ENCODE measurements at places on chromosomes 3 and 15.

- no peak for DNase-seq
- H3K27me3 ChIP-seq: peaks cover 6% of the 10 kb centered on the region
- H3K4me1 ChIP-seq: peaks cover 16% of the 10 kb centered on the region
Measured at GRCh38 chr3:187093320-187093719, 46.0 kb downstream of the RPL39L start.

GRCh38 chr3:111547631-111548030, 5.6 kb downstream of the CD96 start:
- no peaks in the 10 kb centered on the region for H3K27me3 ChIP-seq
- no peak overlapping the region for H3K27ac ChIP-seq

DNA sequence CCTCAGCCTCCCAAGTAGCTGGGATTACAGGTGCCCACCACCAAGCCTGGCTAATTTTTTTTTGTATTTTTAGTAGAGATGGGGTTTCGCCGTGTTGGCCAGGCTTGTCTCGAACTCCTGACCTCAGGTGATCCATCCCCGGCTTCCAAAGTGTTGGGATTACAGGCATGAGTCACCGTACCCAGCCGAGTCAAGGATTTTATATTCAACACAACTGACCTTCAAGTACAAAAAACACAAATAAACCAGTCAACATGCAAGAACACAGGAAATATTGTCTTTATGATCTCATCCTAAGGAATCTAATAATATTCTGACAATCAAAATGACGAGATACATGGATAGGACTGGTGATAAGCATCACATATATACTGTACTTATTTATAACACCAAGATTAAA, 37.9 kb downstream of the TJP1 start:
- H3K4me3 ChIP-seq: no peak overlapping the region
- H3K27ac ChIP-seq: no peak overlapping the region
- H3K36me3 ChIP-seq: no peaks in the 10 kb centered on the region

DNA sequence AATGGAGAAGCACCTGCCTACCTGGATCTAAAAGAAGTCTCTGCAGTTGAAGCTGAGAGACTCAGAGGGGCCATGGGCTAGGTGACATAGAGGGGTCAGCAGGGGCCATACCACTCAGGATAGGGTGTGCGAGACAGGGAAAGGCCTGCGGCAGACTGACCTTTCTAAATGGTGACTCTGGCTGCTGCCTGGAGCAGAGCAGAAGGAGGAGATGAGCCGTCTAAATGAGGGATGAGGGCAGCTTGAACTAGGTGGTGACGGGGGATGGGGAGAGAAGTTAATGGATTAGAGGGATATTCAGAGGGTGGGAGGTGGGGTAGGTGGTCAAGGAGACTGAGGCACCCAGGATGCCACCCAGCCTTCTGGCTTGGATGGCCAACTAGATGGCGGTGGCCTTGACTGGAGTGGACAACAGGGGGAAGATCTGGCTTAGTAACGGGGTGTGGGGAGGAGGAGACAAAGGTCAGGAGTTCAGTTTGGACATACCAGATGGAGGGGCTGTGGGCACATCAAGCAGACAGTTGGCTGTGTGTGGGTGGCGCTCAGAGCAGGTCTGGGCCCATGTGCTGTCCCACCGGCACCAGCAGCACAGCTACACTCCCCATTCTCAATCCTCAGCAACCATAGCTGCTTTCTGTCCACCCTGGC, 3.2 kb upstream of the ITIH1 start:
- H3K4me1 ChIP-seq: peaks cover 20% of the 10 kb centered on the region
- no peak for DNase-seq
- no peak overlapping the region for H3K4me3 ChIP-seq
- no peak overlapping the region for H3K27ac ChIP-seq
- H3K36me3 ChIP-seq: no peaks in the 10 kb centered on the region

GRCh38 chr15:94670438-94671034, 439.2 kb downstream of the MCTP2 start:
- H3K4me3 ChIP-seq: no peak overlapping the region
- peaks cover 17% of the 10 kb centered on the region for H3K27me3 ChIP-seq
- no peaks in the 10 kb centered on the region for H3K36me3 ChIP-seq
- H3K27ac ChIP-seq: no peak overlapping the region
- H3K4me1 ChIP-seq: no peaks in the 10 kb centered on the region
- no peak for DNase-seq

- no peak for DNase-seq
- H3K4me3 ChIP-seq: no peak overlapping the region
- peaks cover 62% of the 10 kb centered on the region for H3K36me3 ChIP-seq
- H3K27ac ChIP-seq: no peak overlapping the region
Measured at GRCh38 chr3:101495552-101495951, 17.5 kb downstream of the SENP7 start.

DNA sequence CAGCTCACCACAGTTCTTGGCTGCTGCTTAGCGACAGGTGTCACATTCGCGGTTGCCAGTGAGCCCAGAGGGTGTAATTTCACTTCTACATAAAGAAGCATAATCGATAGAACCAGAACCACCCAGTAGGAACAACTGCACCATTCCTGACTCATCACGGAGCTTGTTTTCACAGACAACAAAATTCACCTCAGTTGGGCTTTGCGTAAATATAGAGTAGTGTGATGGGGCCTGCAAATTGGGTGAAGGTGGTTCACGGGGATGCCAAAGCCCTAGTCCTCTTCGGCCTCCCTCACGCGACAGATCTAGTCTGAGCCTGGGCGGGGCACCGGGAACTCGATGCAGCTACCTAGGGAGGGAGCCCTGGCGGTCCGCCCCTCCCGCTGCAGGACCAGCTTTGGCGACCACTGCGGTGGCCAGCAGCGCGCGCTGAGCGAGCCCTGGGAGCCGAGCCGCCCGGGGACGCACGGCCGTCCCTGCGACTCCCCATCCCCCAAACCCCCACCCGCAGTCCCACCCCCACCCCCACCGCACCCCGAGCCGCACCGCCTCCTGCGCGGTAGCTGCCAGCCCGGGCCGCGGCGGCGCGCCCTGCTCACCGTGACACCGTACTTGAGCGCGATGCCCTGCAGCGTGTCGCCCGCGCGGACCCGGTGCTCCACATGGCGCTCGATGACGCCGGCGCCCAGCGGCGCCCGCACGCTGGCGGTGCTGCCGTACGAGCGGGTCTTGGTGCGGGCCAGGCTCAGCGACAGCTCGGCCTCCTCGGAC, 519 bp downstream of the LYSMD2 start:
- H3K4me1 ChIP-seq: peaks cover 52% of the 10 kb centered on the region
- peak; percentile 61 for DNase-seq
- peaks cover 12% of the 10 kb centered on the region for H3K36me3 ChIP-seq
- peak overlapping the region; percentile 81 for H3K4me3 ChIP-seq
- no peaks in the 10 kb centered on the region for H3K27me3 ChIP-seq

DNA sequence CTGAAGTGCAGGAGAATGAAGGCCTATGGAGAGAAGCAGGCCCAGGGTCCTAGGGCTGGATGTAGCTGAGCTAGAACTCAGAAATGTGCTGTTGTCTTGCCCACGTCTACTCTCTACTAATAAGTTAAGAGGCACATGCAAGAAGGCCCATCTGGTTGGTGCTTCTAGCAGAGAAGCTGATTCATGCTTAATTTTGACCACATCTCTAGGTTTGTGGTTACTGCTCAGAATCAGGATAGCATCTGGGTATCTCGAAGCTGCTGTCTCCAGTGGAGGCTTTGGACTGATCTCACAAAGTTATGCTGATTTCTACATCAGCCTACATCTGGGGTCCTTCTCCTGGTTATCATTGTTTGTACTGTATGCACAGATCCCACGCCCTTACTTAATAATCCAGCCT, 87.3 kb downstream of the CACNA1D start:
- H3K27ac ChIP-seq: no peak overlapping the region
- DNase-seq: no peak
- H3K4me1 ChIP-seq: peaks cover 10% of the 10 kb centered on the region
- H3K36me3 ChIP-seq: no peaks in the 10 kb centered on the region
- peaks cover 12% of the 10 kb centered on the region for H3K27me3 ChIP-seq

DNA sequence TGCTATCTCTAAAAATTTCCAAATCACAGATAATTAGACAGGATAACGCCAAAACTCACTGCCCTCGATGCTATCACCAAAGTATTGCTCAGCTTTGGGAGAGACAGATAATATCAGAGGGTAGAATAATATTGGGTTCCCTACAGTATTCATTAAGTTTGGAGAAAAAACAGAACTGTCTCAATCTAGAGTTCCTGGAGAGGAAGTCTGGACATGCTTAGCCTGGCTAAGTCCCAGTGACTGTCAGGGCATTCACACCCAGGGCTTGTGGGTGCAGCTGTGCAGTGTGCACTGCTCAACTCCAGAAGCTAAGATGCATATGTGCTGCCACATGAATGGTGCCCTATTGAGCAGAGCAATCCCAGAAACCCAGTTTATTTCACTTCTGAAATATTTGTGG, 459.6 kb upstream of the DPH6 start:
- no peaks in the 10 kb centered on the region for H3K36me3 ChIP-seq
- H3K4me1 ChIP-seq: no peaks in the 10 kb centered on the region
- no peaks in the 10 kb centered on the region for H3K27me3 ChIP-seq
- no peak overlapping the region for H3K4me3 ChIP-seq

GRCh38 chr15:57789225-57789624, 82.7 kb downstream of the POLR2M start:
- H3K4me3 ChIP-seq: no peak overlapping the region
- H3K4me1 ChIP-seq: peaks cover 4% of the 10 kb centered on the region
- peaks cover 24% of the 10 kb centered on the region for H3K27me3 ChIP-seq
- DNase-seq: no peak

- H3K4me1 ChIP-seq: no peaks in the 10 kb centered on the region
- no peak overlapping the region for H3K4me3 ChIP-seq
- H3K36me3 ChIP-seq: no peaks in the 10 kb centered on the region
- no peak for DNase-seq
Measured at GRCh38 chr3:135084405-135084804, 289.3 kb downstream of the EPHB1 start.

- H3K27me3 ChIP-seq: peaks cover 6% of the 10 kb centered on the region
- no peak overlapping the region for H3K4me3 ChIP-seq
- no peaks in the 10 kb centered on the region for H3K36me3 ChIP-seq
- no peak overlapping the region for H3K27ac ChIP-seq
- no peaks in the 10 kb centered on the region for H3K4me1 ChIP-seq
- no peak for DNase-seq
Measured at GRCh38 chr3:155991212-155991611, 120.8 kb downstream of the GMPS start.

DNA sequence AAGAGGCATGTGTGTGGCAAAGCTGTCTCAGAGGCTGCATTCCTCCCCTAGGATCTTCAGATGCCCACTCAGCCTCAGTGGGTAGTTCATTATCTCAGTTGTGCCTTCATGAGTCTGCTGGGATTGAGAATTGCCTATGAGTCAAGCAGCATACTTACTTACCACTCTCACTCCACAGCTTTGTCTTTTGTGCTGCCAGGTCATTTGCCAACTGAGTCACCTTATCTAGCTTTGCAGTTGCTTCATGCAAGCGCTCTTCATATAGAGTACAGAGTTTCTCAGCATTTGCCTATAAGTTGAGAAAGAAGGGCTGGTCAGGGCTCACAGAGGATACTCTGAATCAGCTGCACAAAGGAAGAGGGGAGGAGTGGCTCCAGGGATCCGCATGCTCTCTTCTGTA, 89.5 kb downstream of the MYH15 start:
- no peak for DNase-seq
- no peak overlapping the region for H3K4me3 ChIP-seq
- peaks cover 2% of the 10 kb centered on the region for H3K27me3 ChIP-seq
- H3K36me3 ChIP-seq: no peaks in the 10 kb centered on the region
- H3K27ac ChIP-seq: no peak overlapping the region

GRCh38 chr3:48894516-48894915, 4.2 kb downstream of the SLC25A20 start:
- H3K27ac ChIP-seq: no peak overlapping the region
- H3K4me1 ChIP-seq: peaks cover 34% of the 10 kb centered on the region
- H3K27me3 ChIP-seq: no peaks in the 10 kb centered on the region
- peaks cover 9% of the 10 kb centered on the region for H3K36me3 ChIP-seq
- H3K4me3 ChIP-seq: no peak overlapping the region
- DNase-seq: no peak

GRCh38 chr3:94693997-94694640, 631.3 kb downstream of the NSUN3 start:
- no peaks in the 10 kb centered on the region for H3K36me3 ChIP-seq
- H3K27ac ChIP-seq: no peak overlapping the region
- no peaks in the 10 kb centered on the region for H3K4me1 ChIP-seq
- H3K4me3 ChIP-seq: no peak overlapping the region

DNA sequence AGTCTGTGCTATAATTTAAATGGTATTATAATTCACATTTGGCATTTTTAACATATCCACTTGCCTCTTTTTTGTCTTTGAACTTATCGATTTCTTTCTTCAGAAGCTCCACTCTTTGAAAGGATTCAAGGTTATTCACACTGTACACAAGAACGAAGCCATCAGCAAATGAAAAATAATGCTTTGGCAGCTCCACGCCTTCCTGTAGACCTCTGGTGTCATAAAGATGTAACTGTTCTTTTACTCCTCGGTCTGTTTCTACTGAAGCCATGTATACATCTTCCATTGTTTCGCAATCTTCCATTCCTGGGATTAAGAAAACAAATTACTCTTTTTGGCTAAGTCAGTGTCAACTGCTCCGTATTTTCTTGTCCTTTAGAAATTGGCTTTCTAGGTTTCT, 16.0 kb downstream of the NKIRAS1 start:
- H3K27ac ChIP-seq: no peak overlapping the region
- no peak overlapping the region for H3K4me3 ChIP-seq
- H3K36me3 ChIP-seq: peaks cover 20% of the 10 kb centered on the region
- no peaks in the 10 kb centered on the region for H3K4me1 ChIP-seq

GRCh38 chr3:14170531-14171159, 7.8 kb downstream of the XPC start:
- H3K27me3 ChIP-seq: no peaks in the 10 kb centered on the region
- H3K36me3 ChIP-seq: peaks cover 70% of the 10 kb centered on the region
- H3K27ac ChIP-seq: peak overlapping the region; percentile 8
- no peak overlapping the region for H3K4me3 ChIP-seq
- H3K4me1 ChIP-seq: peaks cover 28% of the 10 kb centered on the region

GRCh38 chr3:16406579-16406978, 106.9 kb downstream of the RFTN1 start:
- H3K27me3 ChIP-seq: no peaks in the 10 kb centered on the region
- no peak overlapping the region for H3K27ac ChIP-seq
- H3K4me3 ChIP-seq: no peak overlapping the region
- peaks cover 4% of the 10 kb centered on the region for H3K4me1 ChIP-seq
- DNase-seq: no peak

- peaks cover 76% of the 10 kb centered on the region for H3K4me1 ChIP-seq
- H3K4me3 ChIP-seq: peak overlapping the region; percentile 98
- no peaks in the 10 kb centered on the region for H3K27me3 ChIP-seq
- peaks cover 92% of the 10 kb centered on the region for H3K36me3 ChIP-seq
Measured at GRCh38 chr3:98519351-98519750, 3.4 kb downstream of the CLDND1 start.

GRCh38 chr3:17213102-17213501, 328.3 kb downstream of the PLCL2 start:
- H3K27ac ChIP-seq: no peak overlapping the region
- DNase-seq: no peak
- H3K27me3 ChIP-seq: no peaks in the 10 kb centered on the region
- H3K4me1 ChIP-seq: no peaks in the 10 kb centered on the region
- peaks cover 8% of the 10 kb centered on the region for H3K36me3 ChIP-seq
- H3K4me3 ChIP-seq: no peak overlapping the region

GRCh38 chr3:50155891-50156290, 767 bp downstream of the SEMA3F start:
- H3K36me3 ChIP-seq: no peaks in the 10 kb centered on the region
- peaks cover 10% of the 10 kb centered on the region for H3K4me1 ChIP-seq
- H3K4me3 ChIP-seq: peak overlapping the region; percentile 44
- no peak overlapping the region for H3K27ac ChIP-seq
- H3K27me3 ChIP-seq: peaks cover 42% of the 10 kb centered on the region

- H3K27ac ChIP-seq: no peak overlapping the region
- peaks cover 3% of the 10 kb centered on the region for H3K4me1 ChIP-seq
- no peaks in the 10 kb centered on the region for H3K36me3 ChIP-seq
- H3K4me3 ChIP-seq: no peak overlapping the region
- H3K27me3 ChIP-seq: no peaks in the 10 kb centered on the region
- peak; percentile 22 for DNase-seq
Measured at GRCh38 chr3:167740961-167741587, 5.6 kb downstream of the SERPINI1 start.

All from activated CD4-positive, alpha-beta memory T cell treated with anti-CD3 and anti-CD28 coated beads, Interleukin-2, amount 10 ng/mL, durations not matched to agents 7 days and 5 days (primary cell).